ENCODE measurements at places on chromosomes 1 and 21.

- DNase-seq, result no peak
Measured at GRCh38 chr1:212437179-212437798, 4.6 kb downstream of the NENF start.

DNA sequence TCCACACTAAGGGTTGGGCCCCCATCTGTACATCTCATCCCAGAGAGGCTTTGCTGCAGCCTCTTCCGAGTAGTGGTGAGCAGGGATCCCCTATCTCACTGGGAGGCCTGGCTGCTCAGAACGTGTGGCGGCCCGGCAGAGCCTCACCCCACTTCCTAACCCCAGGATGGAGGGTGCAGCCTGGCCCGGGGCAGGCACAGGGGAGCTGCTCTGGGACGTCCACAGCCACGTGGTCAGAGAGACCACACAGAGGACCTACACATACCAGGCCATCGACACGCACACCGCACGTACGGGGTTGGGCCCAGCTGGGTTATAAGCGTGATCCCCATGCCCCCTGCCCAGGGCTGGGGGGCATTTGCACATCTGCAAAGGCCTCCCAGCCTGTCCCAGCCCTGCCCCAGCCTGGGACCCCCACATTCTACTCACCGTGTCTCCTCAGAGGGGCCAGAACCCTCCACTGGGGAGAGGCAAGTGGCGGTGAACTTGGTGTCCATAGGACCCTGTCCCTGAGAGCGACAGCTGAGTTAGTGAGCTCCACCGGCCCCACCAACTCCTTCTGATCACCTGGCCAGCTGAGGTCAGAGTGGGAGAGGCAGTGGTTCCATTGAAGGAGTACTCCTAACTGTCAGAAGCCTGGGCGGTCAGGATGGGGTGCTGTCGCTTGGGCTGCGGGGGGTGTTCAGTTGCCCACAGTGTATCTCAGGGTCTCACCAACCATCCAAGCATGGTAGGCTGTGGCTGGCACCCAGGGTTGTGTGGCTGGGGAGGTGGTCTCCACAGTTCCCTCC lies 41.2 kb downstream of the TRIM11 start:
- DNase-seq, result no peak

DNA sequence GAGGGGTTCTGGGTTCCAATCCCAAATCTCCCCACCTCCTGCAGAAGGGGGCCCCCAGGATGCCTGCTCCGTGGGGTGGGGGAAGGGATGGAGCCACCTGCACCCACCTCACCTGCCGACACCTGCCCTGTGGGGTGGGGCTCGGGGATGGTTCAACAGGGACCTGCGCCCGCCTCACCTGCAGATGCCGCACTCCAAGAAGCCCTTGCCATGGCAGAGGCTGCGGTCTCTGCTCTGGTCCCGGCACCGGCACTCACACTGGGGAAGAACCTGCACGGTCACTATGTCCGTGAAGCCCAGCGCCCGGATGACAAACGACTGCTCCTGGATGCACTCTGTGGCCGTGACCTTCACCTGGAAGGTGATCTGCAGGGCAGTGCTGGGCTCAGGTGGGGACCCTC lies 18.1 kb upstream of the PTTG1IP start:
- no peak for DNase-seq

DNA sequence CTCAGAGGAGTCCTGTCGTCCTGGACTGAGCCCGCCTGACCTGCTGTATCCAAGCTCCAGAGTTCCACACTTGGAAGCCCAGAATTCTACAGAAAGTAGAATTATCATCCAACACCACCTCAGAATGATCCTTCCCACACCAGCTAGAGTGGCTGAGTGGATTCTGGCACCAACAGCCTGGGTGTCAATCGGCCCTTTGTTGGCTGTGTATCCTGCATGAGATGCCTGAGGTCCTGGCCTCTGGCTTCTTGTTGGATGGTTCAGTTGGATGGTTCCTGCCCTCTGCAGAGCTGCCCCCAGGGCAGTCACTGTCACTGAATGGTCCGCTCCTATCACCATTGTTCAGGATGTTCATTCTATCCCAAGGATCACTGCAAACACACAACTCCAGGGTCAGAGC lies 49.8 kb downstream of the PGBD5 start:
- no peak for DNase-seq

- DNase-seq, result no peak
Measured at GRCh38 chr1:178344513-178345091, 152.2 kb downstream of the CLEC20A start.

DNA sequence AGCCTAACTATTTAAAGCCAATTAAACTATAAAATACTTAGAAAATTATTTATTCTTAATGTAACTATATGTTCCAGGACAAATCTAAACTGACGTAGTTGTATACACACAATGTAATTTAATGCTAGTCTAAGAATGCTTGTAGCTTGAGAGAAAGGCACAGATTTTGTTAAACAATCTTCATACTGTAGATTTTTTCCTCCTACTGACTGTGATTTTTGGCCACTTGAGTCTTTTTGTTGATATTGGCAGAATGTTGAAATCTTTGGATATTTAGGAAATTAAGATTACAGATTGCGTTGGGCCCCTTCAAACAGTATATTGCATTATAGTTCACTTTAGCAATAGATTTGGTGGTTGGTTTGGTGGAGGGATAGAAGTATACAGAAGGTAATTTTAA lies 40.5 kb downstream of the ATF3 start:
- no peak for DNase-seq

DNA sequence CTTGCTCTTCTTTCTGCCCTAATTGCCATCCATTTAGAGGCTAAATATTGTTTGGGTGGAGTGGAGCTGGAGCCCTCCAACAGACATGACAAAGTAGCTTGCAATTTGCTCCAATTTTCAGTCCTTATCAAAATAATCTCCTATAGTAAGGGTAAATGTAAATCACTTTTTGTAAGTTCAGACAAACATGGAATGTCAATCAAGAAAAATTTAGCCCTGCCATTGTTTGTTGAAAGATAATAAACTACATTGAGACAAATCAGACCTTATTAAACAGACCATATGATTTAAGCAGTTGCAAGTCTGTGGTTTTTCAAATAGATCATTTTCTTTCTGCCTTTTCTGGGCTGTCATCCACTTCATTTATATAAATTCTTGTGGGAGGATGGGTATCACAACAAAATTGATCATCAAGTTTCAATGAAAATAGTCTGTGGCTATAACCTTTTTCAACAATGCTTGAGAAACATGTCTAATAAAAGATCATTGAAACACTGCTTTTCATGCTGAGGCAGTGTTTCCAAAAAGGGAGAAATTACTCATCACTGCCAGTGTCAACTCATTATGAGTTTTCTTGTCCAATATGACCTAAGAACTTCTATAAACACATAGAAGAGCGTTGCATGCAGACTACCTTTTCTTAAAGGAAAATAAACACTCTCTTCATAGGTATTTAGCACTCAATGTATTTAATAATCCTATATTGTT lies 1152.0 kb upstream of the B3GALT2 start:
- no peak for DNase-seq

- no peak for DNase-seq
Measured at GRCh38 chr1:21266119-21266774, 24.0 kb downstream of the ECE1 start.

- no peak for DNase-seq
Measured at GRCh38 chr1:12293416-12293815, 63.6 kb downstream of the VPS13D start.

DNA sequence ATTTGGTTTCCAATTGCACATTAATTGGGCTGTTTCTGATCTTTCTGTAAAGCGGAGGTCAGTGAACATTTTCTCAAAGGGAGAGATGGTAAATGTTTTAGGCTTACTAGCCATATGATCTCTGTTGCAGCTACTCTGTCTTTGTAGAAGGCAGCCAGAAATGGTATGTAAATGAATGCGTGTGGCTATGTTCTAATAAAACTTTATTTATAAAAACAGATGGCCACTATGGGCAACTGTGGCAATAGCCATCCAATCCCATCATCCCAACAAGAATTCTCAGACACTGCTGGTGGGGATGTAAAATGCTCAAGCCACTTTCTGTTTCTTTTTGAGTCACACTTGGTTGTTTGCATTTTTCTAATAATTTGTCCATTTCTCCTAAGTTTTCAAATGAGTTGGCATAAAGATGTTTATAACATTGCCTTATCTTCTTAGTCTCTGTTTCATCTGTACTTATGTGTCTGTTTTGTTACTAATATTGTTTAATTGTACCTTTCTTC lies 448.8 kb upstream of the VAMP3 start:
- no peak for DNase-seq

DNA sequence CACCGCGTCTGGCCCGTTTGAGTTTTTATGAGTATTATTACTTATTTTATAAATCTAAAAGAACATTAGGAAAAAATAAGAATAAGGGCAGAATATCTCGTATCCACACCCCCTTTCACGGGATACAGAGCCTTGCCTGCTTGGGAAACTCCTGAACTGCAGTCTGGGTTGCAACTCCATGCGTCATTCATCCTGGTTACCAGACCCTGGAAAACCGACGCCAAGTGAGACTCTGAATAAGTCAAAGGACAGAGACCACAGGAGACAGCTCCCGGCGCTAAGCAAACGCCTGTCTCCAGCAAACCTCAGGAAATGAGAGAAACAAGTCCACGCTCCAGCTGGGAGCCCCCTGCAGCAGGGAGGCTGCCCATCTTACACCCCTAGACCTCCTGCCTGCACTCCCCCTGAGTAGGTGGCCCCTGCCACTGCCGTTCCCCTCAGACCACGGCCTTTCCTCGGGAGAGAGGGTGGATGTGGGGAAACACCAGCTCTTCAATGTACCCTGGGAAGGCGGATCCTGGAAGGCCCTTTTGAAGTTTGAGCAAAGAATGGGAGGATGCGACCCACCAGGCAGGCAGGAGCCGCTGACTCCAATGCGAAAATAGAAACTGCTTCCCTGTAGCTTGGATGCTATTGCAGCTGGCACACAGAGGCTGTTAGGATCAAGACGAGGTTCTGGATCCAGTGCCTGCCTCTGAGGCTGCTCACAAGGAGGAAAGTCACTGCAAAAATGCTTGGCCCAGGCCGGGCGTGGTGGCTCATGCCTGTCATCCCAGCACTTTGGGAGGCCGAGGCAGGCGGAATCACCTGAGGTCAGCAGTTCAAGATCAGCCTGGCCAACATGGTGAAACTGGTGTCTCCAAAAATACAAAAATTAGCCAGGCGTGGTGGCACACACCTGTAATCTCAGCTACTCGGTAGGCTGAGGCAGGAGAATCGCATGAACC lies 37.7 kb upstream of the GPR157 start:
- no peak for DNase-seq

- no peak for DNase-seq
Measured at GRCh38 chr1:228736844-228737445, 1.7 kb downstream of the RHOU start.

DNA sequence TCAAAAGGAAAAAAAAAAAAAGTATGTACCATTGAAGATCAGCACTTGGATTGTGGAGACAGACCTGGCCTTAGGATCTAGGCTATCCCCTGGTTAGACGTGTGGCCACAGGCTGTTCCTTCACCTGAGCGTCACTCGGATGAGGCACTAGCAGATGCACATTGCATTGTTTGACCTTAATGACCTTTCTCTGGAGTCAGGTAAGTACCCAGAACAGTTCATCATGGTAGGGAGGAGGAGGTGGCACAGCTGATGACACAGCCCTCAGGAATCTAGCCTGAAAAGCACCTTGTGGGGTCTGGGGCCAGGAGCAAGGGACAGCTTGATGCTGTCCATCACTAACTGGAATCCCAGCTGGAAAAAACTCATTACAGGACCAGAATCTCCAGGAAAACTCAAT lies 21.2 kb downstream of the NECAP2 start:
- no peak for DNase-seq

- no peak for DNase-seq
Measured at GRCh38 chr1:10709165-10709564, 87.3 kb downstream of the CASZ1 start.

- DNase-seq, result no peak
Measured at GRCh38 chr1:17272646-17273045, 23.7 kb downstream of the PADI3 start.

GRCh38 chr1:183885142-183885735 lies 80.3 kb downstream of the RGL1 start:
- DNase-seq, result no peak

DNA sequence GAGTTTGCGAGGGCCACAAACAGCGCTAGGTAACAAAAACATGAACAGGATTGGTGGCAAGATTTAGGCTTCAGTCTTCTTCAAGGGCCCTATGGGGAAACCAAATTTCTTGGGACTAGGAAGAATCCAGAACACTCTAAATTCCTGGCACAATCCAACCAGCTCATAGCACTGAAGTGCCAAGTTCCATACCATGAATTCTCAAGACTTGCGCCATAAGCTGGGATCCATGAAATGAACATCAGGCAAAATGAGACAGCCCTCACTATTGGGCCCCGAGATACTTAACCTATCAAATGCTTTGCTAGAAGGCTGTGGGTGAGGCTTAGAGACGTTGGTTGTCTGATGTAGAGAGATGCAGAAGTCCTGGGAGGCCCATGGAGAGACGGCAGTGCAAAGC lies 322.1 kb downstream of the PAPPA2 start:
- DNase-seq, result no peak

- no peak for DNase-seq
Measured at GRCh38 chr21:37799211-37800056, 116.8 kb downstream of the KCNJ6 start.

- DNase-seq, result no peak
Measured at GRCh38 chr1:230170622-230171021, 103.6 kb downstream of the GALNT2 start.

- no peak for DNase-seq
Measured at GRCh38 chr1:184514447-184514846, 127.6 kb downstream of the C1orf21 start.

DNA sequence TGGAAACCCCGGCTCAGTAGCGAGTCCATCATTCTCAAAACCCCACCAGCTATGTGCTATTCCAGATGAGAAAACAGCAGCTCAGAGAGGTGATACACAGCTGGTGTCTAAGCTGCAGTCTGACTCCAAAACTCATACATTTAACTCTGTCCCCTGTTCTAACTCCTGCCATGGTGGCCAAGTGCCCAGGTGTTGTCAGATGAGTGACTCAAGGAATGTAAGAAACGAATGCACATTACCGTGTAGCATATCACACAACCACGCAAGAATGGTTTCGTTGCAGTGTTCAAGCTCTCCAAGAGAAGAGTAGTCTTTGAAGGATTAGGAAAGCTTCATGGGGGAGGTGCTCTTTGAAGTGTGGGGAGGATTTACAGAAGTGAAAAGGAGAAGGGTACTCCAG lies 4.7 kb upstream of the XKR8 start:
- no peak for DNase-seq

GRCh38 chr1:173330149-173330951 lies 123.2 kb upstream of the TNFSF4 start:
- DNase-seq, result no peak

DNA sequence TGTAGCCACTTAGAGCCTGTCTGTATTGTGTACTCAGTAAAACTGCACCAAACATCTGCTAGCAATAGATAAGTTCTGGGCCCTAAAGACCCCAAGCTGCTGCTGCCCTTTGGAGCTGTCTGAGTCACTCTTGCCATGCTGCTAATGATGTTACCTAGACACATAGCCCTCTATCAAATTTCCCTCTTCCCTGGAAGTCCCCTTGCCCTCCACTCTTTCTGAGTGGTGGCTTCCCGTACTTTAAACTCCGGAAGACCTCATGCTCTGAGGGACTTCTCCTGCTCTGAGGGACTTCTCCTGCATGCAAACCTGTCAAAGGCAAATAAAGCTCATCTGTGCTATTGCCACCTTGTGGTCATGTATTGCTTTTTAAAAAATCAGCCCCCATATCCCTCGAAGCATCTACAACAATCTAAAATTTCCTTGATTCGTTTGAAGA lies 34.0 kb downstream of the FH start:
- no peak for DNase-seq

- DNase-seq, result no peak
Measured at GRCh38 chr1:27689423-27690173, 17.6 kb upstream of the IFI6 start.

All from NCI-H2081 treated with DMSO at 0.1 percent for 48 hours (cell line).